ENCODE measurements at places on chromosomes 6 and 20.

GRCh38 chr6:15073344-15073789 lies 172.5 kb upstream of the JARID2 start:
- no peak for DNase-seq

GRCh38 chr20:45293041-45294002 lies 13.3 kb upstream of the RBPJL start:
- DNase-seq = peak; percentile 92

DNA sequence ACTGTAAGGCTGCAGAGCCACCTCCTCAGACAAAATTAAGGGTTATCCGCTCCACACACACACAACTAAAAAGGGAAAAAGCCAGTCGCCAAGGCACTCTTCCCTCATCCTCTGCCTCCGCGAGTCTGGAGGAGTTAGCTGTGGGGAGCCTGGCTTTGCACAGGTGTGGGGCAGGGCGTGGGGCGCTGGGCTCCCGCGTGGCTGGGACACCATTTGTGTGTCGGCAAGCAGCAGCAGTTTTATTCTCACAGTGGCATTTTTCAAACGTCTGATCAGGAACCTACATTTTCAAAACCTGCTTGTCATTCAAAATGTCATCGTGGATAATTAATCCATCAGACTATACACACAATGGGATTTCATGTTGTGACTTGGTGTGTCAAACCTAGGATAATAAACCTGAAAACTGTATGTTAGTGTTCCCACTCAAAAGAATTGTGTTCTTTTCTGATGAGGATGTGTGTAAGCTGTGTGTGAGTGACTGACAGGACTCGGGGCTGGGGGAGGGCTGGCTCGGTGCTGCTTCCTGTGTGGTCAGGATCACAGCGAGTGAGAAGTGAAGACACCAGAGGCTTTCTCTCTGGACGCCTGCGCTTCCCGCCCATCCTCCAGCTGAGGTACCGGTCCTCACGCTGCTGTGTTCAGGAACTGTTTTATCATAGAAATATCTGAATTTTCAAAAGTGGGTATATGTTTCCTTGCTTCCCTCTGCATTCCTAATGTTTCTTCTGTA lies 83.1 kb downstream of the IRF4 start:
- peak; percentile 44 for DNase-seq

DNA sequence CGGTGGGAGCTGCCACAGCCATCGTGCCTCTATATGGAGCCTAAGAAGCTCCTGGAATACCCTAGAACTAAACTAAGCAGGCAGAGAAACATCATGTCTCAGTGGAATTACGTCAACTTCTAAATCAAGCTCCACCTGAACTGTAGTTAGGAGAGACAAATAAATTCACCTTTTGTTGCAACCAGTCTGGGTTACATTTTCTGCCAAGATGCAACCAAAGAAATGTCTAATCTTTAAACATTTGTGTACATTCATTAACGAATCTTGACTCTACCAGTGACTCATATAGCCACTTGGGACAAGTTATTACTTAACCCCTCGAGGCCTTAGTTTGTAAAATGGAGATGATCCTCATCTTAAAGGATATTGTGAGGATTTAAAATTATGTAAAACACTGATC lies 8.9 kb downstream of the PTPRK start:
- no peak for DNase-seq

DNA sequence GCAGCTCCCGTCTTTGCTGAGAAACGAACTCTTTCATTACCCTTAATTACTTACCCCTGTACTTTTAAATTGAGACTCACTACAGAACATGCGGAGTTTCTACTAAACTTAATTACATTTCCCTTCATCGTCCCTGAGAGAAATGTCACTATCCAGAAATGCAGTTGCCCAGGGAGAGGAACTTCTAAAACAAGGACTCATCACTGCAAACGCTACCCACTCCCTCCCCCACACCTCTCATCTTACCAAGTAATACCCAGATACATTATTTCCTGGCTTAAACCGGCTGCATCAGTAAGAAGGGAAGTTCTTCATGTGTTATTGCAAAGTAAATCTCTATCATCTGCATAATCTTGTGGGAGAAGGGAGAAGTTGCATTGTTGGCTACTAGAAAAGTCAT lies 138.3 kb downstream of the IPCEF1 start:
- DNase-seq = no peak

DNA sequence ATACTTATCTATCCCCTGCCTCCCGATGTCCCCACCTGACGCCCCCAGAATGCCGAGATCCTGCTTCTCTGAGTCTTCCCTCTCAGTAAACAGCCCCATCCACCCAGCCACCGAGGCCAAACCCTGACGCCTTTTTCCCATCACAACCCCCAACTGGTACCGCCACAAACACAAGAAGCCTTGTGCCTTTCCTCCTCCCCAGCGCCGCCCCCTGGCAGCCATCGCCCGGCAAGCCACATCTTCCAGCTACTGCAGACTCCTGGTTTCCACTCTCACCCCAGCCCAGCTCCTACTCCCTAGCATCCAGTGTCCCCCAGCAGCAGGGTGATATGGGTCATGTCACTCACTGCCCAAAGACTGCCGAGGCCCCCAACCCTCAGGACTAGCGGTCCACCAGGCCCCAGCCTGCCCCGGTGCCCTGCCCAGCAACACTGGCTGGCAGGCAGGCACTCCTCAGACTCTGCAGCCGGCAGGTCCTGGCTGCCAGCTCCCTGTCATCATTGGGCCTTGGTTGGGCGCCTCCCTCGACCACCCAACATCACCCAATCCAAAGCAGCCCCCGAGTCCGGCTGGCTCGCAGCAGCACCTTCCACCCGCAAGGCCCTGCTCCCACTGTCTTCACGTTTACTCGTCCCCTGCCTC lies 11.2 kb downstream of the TCFL5 start:
- DNase-seq = no peak

GRCh38 chr20:57440678-57441509 lies 49.7 kb downstream of the RBM38 start:
- peak; percentile 88 for DNase-seq

GRCh38 chr6:80690551-80691131 lies 584.2 kb downstream of the BCKDHB start:
- DNase-seq = no peak

- DNase-seq = no peak
These were observed 118.4 kb upstream of the SLC2A12 start for GRCh38 chr6:134170844-134171243.

DNA sequence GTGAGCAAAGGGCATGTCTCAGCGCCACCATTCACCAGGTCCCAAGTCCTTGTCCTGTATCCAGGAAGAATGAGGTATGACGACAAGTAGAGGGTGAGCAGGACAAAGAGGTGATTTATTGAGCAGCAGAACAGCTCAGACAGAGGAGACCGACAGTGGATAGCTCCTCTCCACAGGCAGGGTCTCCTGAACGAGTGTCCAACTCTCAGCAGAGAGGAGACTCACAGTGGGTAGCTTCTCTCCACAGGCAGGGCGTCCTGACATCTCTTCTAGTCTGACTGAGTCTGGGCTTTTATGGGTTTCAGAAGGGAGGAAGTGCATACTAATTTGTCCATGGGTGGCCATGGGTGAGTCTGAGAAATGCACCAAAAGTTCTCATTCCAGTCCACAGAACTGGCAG lies 204.7 kb downstream of the ANKRD60 start:
- no peak for DNase-seq

DNA sequence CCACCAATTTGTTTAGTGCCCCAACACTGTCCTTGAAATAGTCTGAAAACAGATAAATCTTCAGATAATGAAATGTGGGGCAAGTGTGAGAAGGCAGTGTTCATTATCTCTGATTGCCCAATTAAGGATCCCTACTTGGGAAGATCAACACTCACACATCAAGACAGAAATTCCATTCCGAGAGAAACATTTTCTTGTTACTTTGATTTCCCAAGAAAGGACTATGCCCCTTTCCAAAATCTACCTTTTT lies 16.2 kb downstream of the HMGN4 start:
- no peak for DNase-seq

DNA sequence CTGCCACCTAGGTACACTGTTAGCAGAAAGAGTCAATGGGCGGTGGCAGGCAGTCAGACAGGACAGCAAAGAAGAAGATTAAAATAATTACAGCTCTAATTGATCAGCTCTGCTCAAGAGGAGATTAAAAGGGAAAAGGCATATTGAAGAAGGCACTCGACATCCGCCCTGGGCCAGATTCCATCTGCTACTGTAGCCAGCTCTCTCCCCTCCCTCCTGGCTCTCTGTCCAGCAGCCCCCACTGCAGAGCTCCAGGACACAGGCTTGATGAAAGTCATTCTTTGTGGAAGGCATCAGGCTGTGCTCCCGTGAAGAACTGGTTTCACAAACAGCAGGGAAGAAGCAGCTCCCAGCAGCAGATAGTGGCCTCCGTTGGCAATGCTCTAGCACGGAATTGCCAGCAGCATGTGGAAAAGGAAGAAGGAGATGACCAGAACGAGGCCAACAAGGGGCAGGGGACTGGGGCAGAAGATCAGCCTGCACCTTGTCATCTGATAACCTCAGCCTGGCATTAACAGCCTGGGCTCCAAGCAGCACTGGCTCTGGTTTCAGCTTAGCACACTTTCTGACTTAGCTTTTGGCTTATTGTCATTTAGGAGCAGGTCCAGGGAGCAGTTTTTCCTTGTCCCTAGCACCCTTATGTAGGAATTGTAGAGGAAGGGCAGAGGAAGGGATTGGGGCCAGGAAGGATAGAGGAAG lies 465.9 kb downstream of the KIF16B start:
- DNase-seq = peak; percentile 48

All from SK-N-SH (cell line).